ENCODE measurements at places on chromosomes 2 and 18.

DNA sequence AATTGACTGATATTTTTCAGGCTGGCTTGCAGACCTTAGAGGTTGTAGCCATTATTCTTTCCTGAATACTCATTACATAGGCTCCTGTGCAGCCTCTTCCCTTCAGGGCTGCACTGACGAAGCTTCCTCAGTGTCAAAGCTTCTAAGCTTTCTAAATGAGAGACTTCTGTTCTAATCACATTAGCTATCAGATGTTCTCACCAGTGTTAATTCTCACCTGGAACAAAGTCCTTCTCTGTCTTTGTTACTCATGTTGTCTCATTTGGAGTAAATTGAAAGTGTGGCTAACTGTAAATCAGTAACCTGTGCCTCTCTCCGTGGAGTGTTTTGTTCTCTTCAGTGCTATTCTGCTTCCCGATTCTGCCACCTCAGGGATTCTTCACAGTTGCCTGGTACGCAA is 76.9 kb downstream of the MC4R start:
- DNase-seq: no peak

DNA sequence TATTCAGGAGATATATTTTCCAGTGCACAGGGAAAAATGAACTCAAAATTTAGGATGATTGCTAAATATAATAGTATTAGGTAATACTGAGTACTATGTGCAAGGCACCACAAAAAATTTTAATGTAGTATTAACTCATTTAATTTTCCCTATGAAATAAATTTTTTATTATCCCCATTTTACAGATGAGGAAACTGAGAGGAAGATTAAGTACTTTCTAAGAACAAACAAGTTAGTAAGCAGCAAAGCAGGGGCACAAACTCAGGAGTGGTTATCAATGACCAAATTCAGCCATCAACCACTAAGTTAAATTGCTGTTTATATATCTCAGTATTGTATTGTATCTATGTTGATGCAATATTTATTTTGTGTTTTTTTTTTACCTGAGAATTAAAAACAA is 14.2 kb downstream of the SPDYA start:
- no peak for DNase-seq

GRCh38 chr2:75528221-75528977 is 32.3 kb downstream of the EVA1A start:
- DNase-seq: no peak

DNA sequence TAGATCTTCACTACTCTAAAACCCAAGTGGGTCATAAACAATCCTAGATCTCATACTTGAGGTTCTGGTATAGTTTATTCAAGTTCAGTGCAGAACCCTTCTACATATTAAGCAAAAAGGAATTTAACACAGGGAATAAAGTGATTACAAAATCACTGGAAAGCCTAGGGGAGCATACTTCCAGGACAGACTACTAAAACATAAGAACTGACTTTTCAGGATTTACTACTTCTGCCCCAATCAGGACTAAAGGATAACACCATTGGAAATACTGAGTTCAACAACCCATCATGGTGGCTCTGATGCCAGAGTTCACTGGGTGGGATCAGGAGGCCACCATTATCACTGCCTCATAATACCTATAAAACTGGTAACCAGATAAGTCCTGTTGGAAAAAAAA is 123.6 kb downstream of the DNAH7 start:
- DNase-seq: no peak

GRCh38 chr18:77210249-77210648 is 39.4 kb upstream of the GALR1 start:
- DNase-seq: no peak

GRCh38 chr2:102297891-102298290 is 13.5 kb upstream of the IL1RL1 start:
- no peak for DNase-seq

- no peak for DNase-seq
These were observed 44.1 kb upstream of the NDUFV2 start for GRCh38 chr18:9058406-9058805.

DNA sequence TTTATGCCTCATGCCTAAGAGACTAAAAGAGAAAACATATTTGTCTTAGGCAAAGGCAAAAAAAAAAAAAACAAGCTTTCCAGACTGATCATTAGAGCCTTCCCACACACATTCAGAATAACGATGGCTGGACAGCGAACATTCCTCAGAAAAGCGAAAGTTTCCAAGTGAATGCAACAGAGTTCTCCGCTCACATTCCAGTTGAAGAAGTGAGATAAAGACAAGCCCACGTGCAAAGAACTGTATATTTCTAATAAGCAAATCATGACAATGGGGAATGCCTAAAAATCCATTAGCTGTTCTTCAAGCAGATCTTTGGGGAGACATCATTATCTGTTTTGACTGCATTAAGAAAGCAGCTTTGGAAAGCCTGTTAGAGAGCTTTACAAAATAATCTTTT is 347.9 kb downstream of the METTL4 start:
- no peak for DNase-seq

GRCh38 chr18:10121028-10121427 is 207.2 kb downstream of the VAPA start:
- no peak for DNase-seq

DNA sequence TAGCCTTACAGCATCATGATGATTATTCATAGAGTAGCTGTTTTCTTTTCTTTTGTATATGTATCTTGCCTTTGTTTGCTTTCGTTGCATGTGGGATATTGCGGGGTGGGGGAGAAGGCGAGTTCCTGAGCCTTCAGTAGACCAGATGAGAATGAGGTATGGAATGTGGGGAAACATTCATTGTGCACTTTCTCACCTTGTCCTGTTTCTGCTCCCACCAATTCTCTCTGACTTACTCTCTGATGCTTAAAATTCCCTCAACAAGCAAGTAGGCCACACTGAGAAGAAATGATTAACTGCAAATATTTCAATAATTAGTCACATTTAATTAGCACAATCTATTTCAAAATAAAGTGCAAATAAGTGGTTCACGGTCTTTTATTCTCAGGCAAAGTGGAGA is 31.0 kb downstream of the GKN2 start:
- DNase-seq: no peak

GRCh38 chr2:141393214-141393545 is 737.6 kb downstream of the LRP1B start:
- DNase-seq: no peak

DNA sequence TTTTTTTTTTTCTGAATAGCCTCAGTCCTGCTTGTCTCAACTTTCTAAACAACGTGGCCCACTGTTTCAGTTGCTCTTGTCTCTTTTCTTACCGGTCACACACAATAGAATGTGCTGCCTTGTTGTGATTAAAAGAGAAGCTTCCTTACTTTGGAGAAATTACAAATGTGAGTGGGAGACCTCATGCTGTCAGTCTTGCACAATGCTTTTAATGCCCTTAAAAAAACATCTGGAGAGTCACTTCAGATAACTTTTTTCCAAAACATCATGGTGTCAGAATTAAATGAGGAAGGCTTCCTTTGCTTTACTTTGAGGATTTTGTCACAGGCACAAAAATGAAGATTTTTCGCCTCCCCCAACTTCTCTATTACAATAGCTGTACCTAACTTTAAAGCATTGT is 37.7 kb downstream of the LHCGR start:
- DNase-seq: no peak
